ENCODE measurements at places on chromosomes 1 and 21. TPM values are rescaled to one million over a fixed set of nuclear protein-coding genes. Genes with fewer than 3 reads are reported as not detected.
A peak's percentile ranks its signal among the peaks of the same experiment; 100 is the strongest.

The PIGR gene
- total RNA-seq = 6.9 TPM

The B3GALT2 gene
- not detected for total RNA-seq

- DNase-seq = no peak
Measured at GRCh38 chr1:67270541-67270940, 37.1 kb upstream of the IL12RB2 start.

DNA sequence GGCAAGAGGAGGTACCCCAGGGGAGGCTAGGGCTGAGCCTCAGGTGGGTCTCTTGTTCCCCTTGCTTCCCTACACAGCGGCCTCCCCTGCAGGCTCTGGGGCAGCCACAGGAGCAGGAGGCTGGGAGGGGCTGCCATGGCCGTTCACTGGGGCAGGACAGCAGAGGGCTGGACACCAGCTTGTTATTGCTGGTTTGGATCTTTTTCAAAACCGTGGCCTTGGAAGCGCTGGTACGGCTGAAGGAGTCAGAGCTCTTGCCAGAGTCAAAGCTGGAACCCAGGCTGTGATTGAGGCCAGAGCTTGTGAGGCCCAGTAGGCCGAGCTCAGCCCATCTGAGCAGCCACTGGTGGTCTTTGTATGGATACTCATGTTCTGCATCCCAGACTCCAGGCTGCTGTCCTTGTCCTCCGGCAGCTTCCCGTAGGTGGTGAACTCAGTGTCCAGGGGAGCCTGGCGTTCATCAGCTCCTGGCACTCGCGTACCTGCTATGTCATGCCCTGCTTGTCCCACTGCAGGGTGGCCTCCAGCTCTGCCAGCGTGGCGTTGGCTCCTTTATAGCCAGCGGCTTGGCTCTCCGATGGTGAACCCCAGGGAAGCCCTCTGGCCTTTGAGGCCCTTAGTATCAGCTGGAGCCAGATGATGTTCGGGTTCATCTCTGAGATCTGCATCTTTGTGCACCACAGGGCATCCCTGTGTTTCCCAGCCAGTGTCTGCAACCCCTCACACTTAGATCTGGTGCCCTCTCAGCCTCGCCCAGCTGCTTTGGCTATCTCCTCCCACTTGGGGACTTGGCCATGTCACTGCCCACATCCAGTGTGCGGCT is 40.3 kb upstream of the THEM4 start:
- DNase-seq = no peak

- DNase-seq = no peak
Measured at GRCh38 chr1:228872080-228872479, 136.8 kb downstream of the RHOU start.

DNA sequence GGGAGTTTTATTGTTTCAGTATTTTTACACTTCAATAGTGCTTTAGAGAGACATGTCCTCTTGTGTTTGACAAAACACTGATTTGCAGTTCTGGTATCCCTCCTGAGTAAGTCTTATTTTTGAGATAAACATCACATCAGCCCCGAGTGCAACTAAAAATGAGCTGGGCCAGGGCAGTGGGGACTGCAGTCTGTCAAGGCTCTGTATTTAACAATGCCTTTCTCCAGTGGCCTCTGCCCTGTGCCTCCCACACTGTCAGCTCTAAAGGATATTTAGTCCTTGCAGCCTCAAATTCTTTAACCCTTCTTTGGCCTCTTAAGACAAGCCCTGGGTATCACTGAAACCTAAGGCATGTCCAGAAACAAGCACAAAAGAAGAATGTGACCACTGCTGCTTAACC is 160.6 kb downstream of the ST6GALNAC5 start:
- DNase-seq = no peak

The CCDC30 gene
- 1.6 TPM for total RNA-seq

DNA sequence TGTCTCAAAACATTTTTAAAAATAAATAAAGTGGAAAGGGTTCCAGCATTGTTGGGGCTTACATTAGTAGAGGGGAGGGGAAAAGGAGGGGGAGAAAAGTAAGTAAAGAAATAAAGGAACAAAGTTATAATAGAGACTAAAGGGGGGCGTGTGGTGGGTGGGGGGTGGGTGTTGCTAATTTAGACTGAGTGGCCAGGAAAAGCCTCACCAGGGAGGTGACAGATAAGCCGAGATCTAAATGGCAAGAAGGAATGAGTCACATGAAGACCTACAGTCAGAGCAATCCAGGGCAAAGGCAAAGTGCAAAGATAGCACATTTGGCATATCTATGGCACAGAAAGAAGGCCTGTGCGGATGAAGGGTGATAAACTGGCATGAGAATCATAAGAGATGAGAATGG is 7.5 kb downstream of the MPL start:
- no peak for DNase-seq

GRCh38 chr1:155976062-155976912 is 2.1 kb downstream of the ARHGEF2 start:
- DNase-seq = no peak

DNA sequence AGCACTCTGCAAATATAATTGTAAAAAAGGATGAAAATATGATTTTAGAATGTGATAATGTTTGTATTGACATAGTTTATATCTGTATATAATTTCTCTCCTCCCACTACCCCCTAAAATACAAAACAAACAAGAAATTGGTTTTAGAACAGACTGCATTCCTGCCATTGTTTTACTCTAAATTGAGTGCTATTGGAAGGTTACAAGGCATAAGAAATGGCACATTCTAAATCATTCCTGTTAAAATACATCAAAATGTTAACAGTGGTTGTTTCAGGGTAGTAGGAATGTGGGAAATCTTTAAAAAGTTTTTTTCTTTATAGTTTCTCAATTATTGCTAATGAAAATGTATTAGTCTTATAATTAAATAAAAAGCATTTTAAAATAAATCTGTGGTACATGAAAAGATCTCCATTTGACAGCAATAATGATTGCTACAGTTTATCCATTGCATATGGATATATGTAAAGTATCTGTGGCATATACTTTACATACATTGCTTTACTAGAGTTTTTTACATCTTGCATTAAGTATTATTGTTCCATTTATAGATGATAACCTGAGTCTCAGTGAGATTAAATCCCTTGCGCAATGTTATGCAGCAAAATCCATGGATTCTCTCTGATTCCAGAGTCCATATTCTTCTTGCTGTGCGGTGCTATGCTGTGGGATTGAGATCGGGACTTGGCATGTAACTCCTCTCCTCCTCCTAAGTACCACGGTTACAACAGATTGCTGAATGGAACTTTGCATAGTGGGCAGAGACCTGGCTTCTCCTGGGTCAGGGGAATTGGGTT is 319.8 kb downstream of the LMO4 start:
- DNase-seq = no peak

The USH2A gene
- not detected for total RNA-seq

The DRAXIN gene
- not detected for total RNA-seq

The HCRTR1 gene
- 0.39 TPM for total RNA-seq

- DNase-seq = no peak
Measured at GRCh38 chr1:16152481-16153087, 3.3 kb downstream of the EPHA2 start.

DNA sequence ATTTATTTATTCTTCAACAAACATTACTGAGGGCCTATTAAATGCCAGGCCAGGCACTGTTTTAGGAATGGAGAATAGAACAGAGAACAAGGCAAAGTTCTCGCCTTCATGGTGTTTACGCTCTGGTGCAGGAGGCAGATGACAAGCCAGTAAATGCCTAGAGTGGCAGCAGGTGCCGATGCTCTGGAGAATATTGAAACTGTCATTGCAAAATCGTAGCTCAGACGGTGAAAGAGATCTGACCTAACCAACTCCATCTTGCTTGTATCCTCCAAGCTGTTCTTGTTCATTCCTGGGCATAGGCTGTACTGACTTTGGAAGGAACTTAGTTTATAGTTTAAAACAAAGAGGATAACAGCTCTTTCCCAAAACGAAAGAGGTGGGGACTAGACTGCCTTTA is 13.5 kb upstream of the ENO1 start:
- no peak for DNase-seq

GRCh38 chr1:196535727-196536126 is 72.5 kb downstream of the KCNT2 start:
- peak; percentile 87 for DNase-seq

The KRTAP21-2 gene
- not detected for total RNA-seq

The S100A5 gene
- total RNA-seq = not detected

The C1orf226 gene
- 1.6 TPM for total RNA-seq

DNA sequence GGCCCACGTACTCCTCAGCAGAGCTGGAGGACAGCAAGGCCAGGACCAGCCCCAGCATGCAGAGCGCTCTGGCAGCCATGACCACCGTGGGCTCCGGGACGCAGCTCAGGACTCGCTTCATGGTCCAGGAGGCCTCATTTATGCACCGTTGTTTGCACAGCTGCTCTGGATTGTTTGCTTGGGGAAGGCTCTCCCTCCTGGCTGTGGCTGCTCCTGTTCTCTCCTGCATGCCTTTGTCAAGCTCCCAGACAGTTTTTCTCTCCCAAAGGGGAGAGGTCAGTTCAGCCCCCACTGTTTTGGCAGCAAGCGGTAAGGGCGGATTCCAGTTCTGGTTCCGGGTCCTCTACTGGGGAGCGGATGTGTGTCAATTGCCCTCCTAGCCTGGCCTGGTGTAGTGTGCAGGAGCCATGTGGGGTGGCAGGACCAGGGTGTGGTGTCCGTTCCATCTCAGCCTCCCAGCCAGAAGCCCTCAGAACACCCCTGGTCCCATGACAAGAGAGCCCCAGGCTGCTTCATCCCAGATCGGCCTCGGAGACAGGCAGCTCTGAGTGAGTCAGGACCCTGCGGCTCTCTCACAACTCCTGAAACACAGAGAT is at the start of gene TFF3:
Gene TFF3, minus strand, starts transcription at position 114 of the 596 bp plus-strand sequence. Its CDS starts 35 bp downstream, at position 79.
- no peak for DNase-seq

The MIS18A gene
- 5.4 TPM for total RNA-seq

- no peak for DNase-seq
Measured at GRCh38 chr1:115643225-115643624, 1.5 kb downstream of the VANGL1 start.

The SV2A gene
- 2.0 TPM for total RNA-seq

GRCh38 chr1:77824694-77825093 is 45.2 kb downstream of the MIGA1 start:
- DNase-seq = no peak

GRCh38 chr1:244065063-244065793 is 14.1 kb downstream of the ZBTB18 start:
- DNase-seq = no peak

The TENT5C gene
- total RNA-seq = 2.5 TPM

DNA sequence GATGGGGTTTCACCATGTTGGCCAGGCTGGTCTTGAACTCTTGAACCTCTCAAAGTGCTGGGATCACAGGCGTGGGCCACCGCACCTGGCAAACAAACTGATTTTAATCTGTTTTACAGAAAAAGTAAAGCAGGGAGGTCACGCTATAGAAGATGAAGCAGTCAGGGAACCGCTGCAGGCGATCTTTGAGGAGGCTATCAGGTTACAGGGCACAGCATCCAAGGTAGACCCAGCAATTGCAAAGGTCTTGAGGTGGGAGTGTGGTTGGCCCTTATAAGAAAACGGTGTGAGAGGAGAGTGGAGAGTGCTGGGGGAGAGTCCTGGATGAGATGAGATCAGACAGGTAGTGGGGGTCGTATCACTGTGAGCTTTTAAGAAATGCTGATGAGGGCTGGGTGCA is 2.6 kb upstream of the TMCO4 start:
- no peak for DNase-seq

DNA sequence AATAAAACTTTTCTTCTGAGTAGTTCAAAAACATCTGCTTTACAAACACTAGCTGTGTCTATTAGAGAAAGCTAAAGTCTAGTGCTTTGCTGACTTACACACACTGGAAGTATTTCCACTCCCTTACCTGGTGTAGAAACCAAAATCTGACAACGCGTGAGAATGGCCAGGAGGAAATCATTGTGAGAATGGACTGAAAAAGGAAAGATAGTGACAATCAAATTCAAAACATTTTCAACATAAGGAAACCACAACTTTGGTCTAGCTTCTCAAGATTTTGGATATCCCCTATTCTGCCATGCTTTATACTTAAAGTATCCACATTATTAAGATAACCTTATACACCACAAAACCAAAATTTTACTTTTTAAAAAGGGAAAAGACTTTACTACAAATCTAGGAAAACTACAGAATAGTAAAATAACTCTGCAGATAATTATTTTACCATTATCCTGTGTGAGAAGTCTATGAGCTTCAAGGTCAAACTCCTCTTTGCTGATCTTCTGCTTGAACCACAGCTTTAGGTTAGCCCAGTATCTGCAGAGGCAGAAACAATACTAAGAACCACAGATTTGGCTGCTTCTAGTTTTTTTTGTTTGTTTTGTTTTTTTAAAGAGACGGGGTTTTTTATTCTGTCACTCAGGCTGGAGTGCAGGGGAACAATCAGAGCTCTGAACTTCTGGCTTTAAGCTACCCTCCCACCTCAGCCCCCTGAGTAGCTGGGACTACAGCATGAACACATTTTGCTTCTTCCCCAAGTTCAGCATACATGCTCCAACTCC is 6.6 kb downstream of the TADA1 start:
- no peak for DNase-seq

The ADGRB2 gene
- total RNA-seq = 3.9 TPM

DNA sequence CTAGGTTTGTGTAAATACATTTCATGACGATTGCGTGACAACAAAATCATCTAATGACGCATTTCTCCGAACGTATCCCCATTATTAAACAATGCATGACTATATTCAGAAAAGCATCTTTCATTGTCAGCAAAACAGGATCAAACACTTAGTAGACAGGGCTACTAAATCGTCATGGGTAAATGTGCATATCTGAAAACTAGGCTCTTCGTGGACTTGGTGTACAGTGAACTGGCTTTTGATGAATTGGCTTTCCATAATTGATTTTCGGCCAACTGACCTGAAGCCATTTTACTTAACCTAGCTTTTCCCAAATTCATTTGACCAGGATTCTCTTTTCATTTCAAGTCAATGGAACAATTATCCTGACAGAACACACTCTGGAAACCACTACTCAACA is 665.0 kb downstream of the SMYD3 start:
- DNase-seq = no peak

GRCh38 chr1:66617362-66618184 is 83.6 kb downstream of the SGIP1 start:
- no peak for DNase-seq

DNA sequence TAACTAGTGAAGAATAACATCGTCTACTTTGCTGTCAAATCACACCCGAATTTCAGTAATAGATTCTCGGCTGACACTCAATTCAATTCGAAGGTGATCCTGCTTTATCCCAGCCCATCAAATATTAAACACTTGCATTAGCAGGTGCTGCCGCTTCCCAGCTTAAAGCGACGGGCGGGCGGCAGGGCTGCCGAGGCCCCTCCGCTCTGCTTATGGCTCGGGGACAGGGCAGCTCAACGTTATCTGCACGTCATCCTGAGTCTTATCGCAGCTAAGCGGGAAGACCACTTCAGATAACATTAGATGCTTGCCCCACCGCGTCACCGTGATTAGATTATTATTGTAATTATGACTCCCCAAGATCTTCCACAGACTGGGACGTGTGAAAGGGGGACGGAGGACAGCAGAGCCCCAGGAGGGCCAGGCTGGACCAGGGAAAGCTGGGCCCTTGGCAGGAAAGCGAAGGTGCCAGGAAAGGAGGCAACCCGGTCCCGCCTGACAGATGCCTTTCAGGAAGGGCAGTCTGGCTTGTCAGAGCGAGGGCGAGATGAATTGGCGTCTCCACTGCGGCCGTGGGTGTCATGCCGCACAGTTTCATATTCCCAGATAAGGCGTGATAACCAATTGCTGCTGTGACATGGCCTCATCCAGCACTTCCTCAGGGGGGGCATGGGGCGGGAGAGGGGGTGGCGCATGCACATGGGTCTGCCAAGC is 37.0 kb downstream of the DMAP1 start:
- no peak for DNase-seq

GRCh38 chr1:184827600-184828368 is 73.1 kb upstream of the EDEM3 start:
- DNase-seq = no peak

GRCh38 chr1:159931101-159931794 is 5.9 kb upstream of the TAGLN2 start:
- DNase-seq = no peak

GRCh38 chr21:32819694-32820093 is 48.1 kb upstream of the PAXBP1 start:
- no peak for DNase-seq
